EL (cell line): ENCODE measurements at places on chromosomes 16 and 17.
A peak's percentile ranks its signal among the peaks of the same experiment; 100 is the strongest.

- peak; percentile 17 for DNase-seq
Observed at GRCh38 chr16:49592546-49593423, 219.2 kb downstream of the C16orf78 start.

GRCh38 chr17:54950116-54950515 is 18.3 kb downstream of the COX11 start:
- DNase-seq = no peak

DNA sequence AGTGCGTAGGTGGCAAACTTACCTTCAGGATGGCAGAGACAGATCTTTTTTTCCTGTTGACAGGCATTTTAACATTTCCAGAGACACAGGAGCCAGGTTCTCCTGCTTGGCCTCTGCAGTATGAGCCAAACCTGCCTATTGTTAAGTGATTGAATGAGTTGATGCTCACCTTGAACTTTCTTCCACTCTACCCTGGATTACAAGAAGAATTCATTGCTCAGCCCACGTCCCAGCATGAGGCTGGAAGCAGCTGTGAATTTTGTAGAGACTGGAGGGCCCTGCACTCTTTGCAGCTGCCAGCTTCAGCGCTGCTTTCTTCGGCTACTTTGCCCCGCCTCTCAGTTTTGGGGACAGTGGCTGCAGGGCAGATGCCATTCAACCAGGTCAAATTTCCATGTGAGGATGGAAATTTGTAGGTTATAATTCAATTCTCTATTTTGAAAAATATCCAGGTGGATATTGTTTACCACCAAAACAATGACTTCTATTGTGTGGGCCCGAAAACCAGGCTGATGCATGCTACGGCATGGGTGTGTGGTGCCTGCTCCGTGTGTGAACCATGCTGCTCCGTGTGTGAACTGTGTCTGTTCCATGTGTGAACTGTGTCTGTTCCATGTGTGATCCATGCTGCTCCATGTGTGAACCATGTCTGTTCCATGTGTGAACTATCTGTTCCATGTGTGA is 75.2 kb upstream of the METTL9 start:
- DNase-seq = no peak

DNA sequence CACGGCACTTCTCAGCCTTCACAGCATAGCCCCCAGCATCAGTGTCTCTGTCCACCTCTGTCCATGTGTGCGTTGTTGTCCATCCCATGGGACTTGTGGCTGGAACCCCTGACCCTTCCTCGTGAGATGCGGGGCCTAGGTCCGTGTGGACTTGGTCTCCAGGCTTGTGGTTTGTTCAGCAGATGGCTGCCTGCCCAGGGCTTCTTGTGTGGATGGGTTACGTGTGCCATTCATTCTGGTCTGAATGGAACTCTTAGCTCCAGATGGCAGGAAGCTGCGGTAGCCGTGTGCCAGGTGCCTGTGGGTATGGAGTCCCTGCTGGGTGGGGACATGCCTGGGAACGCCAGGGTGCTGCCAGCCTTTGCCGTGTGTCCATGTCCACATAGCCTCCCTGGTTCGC is 31.7 kb upstream of the NUDT16L1 start:
- DNase-seq = no peak

DNA sequence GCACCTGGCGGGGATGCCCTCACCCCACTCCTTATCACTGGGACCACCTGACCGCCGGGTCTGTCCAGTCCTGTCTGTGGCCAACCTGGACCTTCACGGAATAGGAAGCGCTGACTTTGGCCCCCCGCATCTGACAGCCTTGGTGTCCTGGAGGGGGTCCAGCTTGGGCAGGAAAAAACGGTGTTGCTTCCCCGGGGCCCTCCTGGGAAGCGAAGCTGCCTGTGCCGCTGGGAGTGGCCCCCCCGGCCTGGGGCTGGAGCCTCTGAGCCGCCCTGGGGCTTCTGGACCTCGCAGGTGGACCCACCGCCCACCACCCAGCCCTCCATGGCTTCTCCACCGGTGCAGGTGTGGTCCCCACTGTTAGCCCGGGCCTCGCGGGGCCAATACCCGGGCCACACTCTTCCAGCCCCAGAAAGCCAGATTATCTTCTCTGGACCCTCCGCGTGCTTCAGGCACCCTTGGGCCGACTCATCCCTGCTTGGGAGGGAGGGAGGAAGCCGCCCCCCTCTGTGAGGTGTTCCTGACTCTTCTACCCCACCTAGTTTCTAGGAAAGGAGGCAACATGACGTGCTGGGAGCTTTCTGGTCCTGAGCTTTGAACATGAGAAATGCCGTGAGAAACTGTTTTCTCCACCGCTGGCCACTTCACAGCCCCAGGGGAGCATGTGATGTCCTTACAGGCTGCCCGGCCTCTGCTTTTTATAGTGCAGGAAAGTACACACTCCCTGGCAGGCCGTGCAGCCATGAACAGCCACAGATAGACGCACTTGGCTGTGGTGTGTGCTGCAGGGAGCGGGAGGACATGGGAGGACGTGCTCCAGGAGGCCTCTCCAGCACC is 1.1 kb downstream of the C1QTNF1 start:
- no peak for DNase-seq

- DNase-seq = no peak
Observed at GRCh38 chr17:49998836-49999511, 4.0 kb upstream of the DLX3 start.

- no peak for DNase-seq
Observed at GRCh38 chr16:30414159-30414558, 6.8 kb downstream of the ZNF771 start.

DNA sequence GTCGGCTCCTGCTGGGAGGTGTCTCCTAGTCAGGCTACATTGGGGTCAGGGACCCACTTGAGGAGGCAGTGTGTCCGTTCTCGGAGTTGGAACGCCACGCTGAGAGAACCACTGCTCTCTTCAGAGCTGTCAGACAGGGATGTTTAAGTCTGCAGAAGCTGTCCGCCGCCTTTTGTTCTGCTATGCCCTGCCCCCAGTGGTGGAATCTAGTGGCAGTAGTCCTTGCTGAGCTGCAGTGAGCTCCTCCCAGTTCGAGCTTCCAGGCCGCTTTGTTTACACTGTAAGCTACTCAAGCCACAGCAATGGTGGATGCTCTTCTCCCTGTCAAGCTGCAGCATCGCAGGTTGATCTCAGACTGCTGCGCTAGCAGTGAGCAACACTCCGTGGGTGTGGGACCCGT is 36.0 kb downstream of the ITFG1 start:
- DNase-seq = no peak

DNA sequence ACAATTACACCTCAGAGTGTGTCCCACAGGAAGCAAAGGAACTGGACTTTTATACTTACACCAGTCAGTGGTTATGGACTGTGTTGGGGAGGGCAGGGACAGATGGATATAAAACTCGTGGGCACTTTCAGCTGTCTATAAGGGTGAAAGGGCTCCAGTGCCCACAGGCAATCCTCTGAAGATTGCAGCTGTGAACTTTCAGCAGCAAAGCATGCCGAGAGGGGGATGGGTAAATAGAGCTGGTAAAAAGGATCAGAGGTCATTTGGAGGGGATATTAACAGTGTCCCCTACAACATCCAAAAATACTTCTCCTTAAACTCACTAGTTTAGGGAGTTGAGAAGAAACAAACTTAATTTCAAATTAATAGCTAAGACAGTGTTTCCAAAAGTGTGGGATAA is 13.3 kb upstream of the RFWD3 start:
- no peak for DNase-seq
